ENCODE measurements at places on chromosomes 16 and 17.
A peak's percentile ranks its signal among the peaks of the same experiment; 100 is the strongest.

DNA sequence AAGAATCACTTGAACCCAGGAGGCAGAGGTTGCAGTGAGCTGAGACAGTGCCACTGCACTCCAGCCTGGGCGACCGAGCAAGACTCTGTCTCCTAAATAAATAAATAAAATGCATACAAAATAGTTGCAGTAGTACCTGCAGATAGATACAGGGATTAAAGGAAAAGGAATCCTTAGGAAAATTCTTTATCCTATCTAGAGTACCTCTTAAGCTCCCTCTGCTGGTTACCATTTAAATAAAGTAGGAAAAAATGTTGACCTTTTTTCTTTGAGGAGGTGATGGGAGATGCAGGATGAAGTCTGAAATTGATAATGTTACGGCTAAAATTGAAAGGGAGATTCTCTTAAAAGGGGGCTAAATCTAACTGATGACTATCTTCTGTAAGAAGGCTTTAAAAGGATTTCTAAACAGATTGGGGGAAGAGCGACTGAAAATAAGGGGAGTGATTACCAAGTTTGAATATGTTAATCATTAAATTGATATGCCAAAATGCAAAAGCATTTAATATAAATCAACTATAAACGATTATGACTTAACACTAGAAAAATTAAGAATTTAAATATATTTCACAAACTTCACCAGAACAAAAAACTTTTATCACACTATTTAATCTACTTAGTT, 29.4 kb downstream of the C16orf87 start:
- no peak for DNase-seq

DNA sequence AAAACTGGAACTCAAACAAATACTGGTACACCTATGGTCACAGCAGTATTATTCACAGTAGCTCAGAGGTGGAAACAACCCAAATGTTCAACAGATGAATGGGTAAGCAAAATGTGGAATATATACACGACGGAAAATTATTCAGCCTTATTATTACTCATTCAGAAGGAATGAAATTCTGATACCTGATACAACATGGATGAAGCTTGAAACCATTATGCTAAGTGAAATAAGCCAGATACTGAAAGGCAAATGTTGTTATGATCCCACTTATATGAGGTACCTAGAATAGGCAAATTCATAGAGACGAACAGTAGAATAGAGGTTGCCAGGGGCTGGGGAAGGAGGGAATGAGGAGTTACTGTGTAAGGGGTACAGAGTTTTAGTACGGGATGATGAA, 27.1 kb upstream of the MYLK3 start:
- no peak for DNase-seq

DNA sequence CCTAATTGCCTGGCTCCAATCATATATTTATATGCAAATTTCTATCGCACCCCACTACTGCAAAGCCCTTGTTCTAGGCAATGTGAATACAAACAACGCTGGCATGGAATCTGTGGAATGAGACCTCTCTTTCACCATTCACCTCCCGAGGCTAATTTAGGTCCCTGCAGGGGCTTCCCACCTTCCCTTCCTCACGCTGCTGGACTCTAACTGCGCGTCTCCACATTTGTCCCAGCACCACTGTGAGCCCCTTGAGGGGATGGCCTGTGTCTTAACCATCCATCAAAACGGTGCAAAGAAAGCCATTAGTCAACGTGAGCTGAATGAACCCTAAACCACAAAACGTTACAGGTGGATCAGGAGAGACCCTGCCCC, 1.6 kb downstream of the TMEM114 start:
- DNase-seq, result no peak

- DNase-seq, result no peak
Observed at GRCh38 chr17:71363661-71364060, 757.2 kb upstream of the SOX9 start.

- DNase-seq, result no peak
Observed at GRCh38 chr16:26963109-26963508, 103.6 kb upstream of the C16orf82 start.

- no peak for DNase-seq
Observed at GRCh38 chr16:1144476-1145382, 8.2 kb upstream of the CACNA1H start.

- no peak for DNase-seq
Observed at GRCh38 chr17:70769956-70770355, 600.6 kb downstream of the KCNJ2 start.

DNA sequence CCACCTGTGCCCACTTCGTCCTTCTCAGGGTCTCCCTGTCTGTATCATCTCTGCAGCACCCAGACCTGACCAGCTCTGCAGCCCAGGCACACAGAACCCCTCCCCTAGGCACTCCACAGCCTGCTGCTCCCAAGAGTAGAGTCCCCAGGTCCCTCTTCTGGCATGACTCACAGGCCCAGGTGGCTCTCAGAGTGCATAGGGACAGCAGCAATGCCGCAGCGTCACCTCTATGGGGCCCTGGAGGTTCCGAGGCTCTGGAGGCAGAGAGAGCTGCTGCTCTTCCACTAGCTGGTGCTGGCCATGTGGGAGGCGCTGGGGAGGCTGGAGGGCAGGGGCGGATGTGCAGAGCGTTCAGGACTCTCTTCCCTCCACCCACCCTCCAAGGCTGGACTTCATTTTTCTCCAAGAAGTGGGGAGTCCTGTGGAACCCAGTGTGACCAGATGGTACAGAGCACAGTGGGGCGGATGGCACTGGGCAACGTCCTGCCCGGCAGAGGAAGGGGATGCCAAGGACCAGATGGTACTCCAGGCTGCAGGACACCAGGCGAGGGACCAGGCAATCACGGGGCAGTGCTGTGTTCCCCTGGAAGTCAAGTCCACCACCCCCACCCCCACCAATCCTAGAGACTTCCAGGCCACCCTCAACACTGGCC, 151.7 kb downstream of the RBFOX3 start:
- DNase-seq, result no peak

DNA sequence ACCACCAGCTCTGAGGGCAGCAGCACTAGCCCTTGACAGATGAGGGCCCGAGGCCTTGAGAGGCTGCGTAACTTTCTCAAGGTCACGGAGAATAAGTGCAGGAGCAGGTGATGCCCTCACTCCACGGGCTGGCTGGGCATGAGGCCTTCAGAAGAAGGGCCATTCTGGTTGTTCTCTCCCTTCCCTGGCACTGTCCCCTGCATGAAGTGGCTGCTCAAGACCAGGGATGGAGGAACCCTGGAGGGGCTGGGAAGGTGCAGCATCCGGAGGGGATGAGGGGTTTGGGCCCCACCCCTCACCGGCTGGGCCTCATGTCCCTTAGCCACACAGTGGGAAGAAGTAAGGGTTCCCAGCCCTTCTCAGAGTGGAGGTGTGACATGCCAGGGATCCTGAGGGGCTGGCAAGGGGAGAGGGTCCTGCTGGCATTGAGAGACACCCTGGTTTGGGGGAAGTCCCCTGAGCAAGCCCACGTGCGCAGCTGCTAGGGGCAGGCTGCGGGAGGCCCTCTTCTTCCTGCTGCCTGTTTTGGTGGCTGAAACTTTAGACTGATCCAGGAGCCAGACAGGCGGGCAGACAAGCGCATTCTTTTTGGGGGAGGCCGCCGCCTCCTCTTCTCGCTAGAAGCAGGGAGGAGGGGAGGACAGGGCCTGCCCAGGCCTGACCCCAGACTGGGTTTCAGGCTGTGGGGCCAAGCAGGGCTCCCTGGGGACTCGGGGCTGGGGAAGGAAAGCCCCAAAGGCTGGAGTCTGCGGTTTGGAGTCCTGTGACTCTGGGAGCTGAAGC, 74.0 kb downstream of the N4BP1 start:
- DNase-seq, result peak; percentile 35

DNA sequence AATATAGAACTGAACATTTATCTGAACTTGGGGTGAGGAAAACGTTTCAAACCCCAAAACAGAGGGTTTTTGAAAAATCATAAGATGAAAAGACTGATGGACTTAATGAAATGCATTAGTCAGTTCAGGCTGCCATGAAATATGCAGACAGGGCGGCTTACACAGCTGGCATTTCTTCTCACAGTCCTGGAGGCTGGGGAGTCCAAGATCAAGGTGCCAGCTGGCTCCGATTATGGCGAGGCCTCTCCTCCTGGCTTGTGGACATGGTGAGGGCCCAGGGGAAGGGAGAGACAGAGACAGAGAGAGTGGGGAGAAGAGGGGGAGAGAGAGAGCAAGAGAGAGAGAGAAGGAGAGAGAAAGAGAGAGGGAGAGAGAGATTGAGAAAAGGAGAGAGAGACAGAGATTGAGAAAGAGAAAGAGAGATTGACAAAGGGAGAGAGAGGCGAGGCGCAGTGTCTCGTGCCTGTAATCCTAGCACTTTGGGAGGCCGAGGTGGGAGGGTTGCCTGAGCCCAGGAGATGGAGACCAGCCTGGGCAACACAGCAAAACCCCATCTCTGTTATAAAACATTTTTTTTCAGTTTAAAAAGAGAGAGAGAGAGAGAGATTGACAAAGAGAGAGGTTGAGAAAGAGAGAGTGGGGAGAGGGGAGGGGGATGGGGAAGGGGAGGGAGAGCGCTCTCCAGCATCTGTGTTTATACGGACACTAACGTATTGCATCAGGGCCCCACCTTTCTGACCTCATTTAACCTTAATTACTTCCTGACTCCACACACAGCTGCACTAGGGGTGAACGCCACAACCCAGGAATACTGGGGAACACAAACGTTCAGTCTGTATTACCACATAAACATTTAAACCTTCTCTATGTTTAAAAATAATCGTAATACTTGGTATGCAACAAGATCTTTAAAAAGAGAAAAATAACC, 24.6 kb upstream of the RPH3AL start:
- peak; percentile 35 for DNase-seq

- no peak for DNase-seq
Observed at GRCh38 chr17:21218101-21218500, 4.1 kb upstream of the TMEM11 start.

Measured in GM04504 (cell line).